ENCODE measurements at places on chromosomes 7 and 10. TPM values are rescaled to one million over a fixed set of nuclear protein-coding genes. Genes with fewer than 3 reads are reported as not detected.

The EBLN1 gene
- total RNA-seq = 0.09 TPM

The CNNM1 gene
- 0.04 TPM for total RNA-seq

The ANKRD7 gene
- total RNA-seq = 0.62 TPM

The LBX1 gene
- total RNA-seq = 3.3 TPM

The GRM3 gene
- total RNA-seq = 0.04 TPM

The PAX4 gene
- total RNA-seq = not detected

The CYP2C8 gene
- total RNA-seq = 0.13 TPM

The RAPGEF5 gene
- total RNA-seq = 21.8 TPM

The TRIM74 gene
- 0.49 TPM for total RNA-seq

The LAMTOR4 gene
- total RNA-seq = 97.1 TPM

The AZGP1 gene
- total RNA-seq = 0.75 TPM

The CLCN1 gene
- total RNA-seq = 1.1 TPM

All from muscle of leg (tissue), 16 donors.